ENCODE measurements at places on chromosomes 4 and X.
A peak's percentile ranks its signal among the peaks of the same experiment; 100 is the strongest.

GRCh38 chr4:112515198-112516065 lies 548 bp downstream of the NEUROG2 start:
- DNase-seq, result peak; percentile 47

DNA sequence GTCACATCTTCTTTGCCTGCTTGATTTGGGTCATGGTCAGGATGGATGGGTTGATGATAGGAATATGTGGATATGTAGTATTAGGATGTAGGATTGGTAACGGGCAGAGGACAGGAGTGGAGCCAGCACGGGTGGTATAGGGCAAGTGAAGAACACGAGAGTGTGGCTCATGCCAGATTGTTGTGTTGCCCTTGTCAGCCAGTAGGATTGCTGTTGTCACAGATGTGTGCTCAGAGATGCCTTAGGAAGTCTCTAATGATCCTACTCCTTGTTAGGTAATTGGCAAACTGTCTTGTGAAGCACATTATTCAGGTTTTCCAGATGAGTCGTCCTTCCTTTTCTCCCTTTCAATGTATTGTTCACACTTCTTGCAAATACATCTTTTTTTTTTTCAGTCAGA lies 5.5 kb downstream of the ATP10D start:
- no peak for DNase-seq

- DNase-seq, result no peak
These were observed 85.9 kb downstream of the GATB start for GRCh38 chr4:151674804-151675391.

- no peak for DNase-seq
These were observed 1860.7 kb upstream of the PCDH10 start for GRCh38 chr4:131288441-131288840.

GRCh38 chr4:158015241-158015640 lies 157.6 kb downstream of the GASK1B start:
- no peak for DNase-seq

DNA sequence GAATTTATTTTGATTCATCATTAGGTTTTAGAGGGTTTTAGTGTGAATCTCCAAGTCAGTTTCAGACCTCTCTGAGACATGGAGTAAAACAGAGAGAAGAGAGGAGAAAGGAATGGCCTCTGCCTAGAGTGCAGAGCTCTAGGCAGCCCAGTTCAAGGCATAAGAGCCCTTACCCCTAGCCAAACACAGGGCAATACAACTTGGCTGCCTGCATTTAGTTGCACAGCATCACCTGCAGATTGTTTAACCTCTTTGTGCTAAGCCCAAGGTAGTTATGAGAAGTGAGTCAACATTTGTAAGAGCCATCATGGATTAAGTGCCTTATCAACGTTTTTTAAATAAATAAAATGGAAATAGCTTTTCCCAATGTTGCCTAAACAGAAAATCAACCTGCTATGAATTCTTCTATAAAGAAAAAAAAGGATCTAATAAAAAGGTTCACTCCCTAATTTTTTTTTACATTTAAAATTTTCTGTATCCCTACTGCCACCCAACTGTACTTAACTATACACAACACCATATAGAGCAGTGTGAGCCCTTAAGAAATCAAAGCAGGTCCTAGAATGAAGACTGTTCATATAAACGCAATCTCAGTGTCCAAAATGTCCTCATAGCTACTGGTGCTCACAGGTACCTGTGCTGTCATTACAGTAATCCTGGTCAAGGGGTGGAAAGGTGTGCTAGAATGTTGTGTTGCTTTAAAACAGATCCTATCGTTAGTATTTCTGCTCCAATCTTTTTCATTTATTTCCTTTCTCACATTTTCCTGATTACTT lies 36.0 kb downstream of the PF4 start:
- no peak for DNase-seq

DNA sequence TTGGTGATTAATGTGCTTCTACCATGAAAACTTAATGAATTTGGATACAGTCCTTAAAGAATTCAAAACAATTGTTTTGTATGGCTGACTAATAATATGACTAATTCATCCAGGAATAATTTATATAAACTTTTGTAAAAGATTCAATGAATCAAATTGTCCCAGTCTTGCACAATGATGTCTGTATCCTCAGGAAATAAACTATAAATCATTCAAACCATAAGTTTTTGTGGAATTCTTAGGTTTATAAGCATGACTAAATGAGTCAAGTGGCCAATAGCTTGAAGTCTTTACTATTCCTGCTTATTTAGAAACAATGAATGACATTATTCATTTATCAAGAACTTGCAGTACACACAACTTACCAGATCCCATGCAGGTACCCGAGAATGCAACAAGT lies 935.0 kb upstream of the INTU start:
- no peak for DNase-seq

DNA sequence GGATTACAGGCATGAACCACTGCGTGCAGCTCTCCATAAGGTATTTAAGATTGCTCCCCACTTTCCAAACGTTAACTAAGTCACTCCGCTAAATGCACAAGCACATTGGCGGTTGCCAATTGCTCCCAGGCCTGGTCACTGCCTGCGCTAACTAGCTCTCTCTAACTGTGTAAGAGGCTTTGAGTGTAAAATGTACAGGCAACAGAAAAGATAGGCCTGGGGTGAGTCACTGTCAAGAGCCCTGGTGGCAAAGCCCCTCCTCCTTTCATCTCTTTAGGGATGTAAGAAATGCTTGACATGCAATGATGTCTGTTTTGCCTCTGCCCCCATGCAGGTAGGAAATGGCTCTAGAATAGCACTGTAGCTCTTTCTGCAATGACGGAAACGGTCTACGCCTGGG lies 329.7 kb upstream of the GATB start:
- peak; percentile 8 for DNase-seq

GRCh38 chrX:130120746-130121504 lies 10.6 kb upstream of the ELF4 start:
- DNase-seq, result peak; percentile 59

GRCh38 chrX:10926404-10926803 lies 184.7 kb upstream of the HCCS start:
- no peak for DNase-seq

Measured in T-helper 2 cell treated with Interferon-gamma antibody and Interleukin-4, amounts not matched to agents 5 μg/mL and 100 μg/mL, for 36 hours (primary cell).